ENCODE measurements at places on chromosomes 12 and 14. TPM values are rescaled to one million over a fixed set of nuclear protein-coding genes. Genes with fewer than 3 reads are reported as not detected.

DNA sequence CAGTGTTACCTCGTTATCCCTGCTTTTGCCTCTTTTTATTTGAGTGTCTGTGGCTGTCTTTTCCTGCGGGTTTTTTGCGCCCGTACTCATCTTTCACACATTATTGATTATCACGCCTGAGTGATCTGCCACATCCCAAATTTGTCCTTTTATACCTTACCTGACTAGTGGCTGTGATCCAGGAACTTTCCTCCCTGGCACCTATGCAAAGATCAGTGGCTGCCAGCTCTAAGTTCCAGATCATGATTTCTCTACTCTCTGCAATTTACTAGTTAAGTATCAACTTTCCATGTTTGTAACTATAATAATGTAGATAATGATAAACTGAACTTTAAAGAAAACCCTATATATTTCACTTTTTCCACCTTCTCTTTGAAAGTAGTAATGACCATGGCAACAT, 36.9 kb downstream of the PLEKHA5 start:
- no peak for DNase-seq

Gene ATP2A2
- total RNA-seq: 3,201 TPM

- DNase-seq: no peak
These were observed 386.7 kb downstream of the ADAMTS20 start for GRCh38 chr12:43165351-43165750.

Gene FAM222A
- 25.7 TPM for total RNA-seq

Gene AVPR1A
- 1.9 TPM for total RNA-seq

Gene TRHDE
- 0.35 TPM for total RNA-seq

Gene NINJ2
- 5.3 TPM for total RNA-seq
